ENCODE measurements at places on chromosomes 16 and 17.

GRCh38 chr17:36104701-36105181 is 1.1 kb downstream of the CCL4 start:
- DNase-seq = no peak

- no peak for DNase-seq
These were observed 222.1 kb upstream of the CHMP6 start for GRCh38 chr17:80769516-80769915.

DNA sequence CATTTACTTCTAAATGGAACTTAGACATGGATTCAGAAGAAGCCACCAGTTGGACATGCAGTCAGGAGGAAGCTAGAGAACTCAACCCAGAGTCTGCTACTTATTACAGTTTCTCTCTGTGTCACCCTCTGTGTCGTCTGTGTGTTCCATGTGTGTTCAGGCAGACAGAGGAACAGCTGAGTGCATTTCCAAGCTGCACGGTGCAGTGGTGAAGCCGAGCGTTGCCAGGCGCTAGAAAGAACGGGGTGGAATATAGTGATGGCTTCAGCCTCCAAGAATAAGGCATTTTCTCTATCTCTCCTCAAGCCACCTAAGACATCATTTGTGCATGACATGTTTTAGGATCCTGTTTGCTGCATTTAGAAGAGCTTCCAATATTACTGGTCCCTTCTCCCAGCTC is 101.1 kb upstream of the CCL2 start:
- DNase-seq = no peak

- peak; percentile 78 for DNase-seq
These were observed 537 bp downstream of the GOSR1 start for GRCh38 chr17:30477774-30478115.

- peak; percentile 38 for DNase-seq
These were observed 11.5 kb upstream of the PRSS54 start for GRCh38 chr16:58306327-58306726.

GRCh38 chr17:44502598-44503146 is 534 bp downstream of the GPATCH8 start:
- peak; percentile 37 for DNase-seq

DNA sequence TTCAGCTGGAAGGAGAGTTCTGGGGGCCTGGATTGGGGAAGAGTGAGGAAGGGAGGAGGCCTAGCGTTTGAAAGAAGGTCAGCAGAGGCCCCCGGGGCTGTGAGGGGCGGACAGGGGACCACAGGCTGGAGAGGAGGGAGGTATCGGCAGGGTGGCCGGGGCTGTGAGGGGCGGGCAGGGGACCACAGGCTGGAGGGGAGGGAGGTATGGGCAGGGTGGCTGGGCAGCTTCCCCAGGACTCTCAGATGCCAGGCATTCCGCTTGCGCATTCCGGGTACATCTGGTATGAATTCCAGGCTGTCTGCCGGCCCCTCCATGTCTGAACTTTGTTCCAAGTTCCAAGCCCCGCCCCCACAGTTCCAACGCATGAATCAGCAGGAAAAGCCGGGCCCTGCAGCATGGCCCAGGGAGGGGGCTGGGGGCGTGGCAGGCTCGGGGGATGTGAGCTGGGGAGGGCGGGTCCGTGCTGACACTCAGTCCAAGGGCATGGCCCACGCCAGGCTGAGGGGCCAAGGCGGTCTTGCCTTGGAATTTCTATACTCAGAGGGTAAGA is 4.3 kb upstream of the TLCD2 start:
- DNase-seq = peak; percentile 95

DNA sequence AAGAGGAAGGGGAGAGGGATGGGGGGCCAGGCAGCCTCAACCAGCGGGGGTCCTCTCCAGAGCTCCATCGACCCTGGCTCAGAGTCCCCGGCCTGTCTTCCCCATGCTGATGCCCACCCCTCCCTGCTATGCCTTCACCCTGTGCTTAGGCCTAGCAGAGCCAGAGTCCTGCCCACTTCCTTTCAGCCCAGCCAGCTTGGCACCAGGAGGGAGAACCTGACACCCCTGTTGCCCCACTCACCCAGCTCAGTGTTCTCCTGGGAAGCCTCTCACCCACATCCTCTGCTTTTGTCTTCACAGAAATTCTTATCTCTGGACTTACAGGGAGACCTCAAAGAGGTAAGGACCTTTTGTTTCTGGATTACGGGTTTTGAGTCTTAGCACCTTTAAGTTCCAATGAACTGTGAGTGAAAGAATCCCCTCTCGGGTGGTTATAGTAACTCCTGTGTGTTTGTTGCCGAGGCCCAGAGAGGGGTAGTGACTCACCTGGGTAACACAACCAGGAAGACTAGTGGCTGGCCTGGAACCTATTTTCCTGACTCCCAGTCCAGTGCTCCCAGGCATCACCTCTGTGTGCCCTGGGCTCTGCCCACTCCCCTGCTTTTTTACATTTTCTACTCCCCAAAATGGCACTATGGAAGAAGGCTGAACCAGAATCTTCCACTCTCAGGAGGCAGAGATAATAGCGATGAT is 53.3 kb downstream of the CES1 start:
- DNase-seq = no peak

DNA sequence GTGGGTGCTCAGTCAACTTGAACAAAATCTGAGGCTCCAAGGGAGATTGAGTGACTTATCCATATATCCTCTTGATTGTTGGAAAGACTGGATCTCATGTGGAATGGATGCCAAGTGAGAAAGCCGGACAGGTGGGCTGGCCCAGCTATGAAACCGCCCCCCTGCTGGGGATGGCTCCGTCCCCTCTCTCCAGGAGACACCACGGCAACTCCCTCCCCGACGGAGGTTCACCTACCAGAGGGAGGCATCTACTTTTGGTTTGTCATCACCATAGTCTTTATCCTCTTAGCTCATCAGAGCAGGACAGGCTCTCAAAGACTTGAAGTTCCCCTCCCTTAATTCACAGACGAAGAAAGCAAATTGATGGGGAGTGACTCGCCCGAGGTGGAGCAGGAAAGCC is 1.8 kb upstream of the ALG1 start:
- DNase-seq = no peak

- peak; percentile 43 for DNase-seq
These were observed 25.6 kb downstream of the WIPI1 start for GRCh38 chr17:68431661-68432071.

DNA sequence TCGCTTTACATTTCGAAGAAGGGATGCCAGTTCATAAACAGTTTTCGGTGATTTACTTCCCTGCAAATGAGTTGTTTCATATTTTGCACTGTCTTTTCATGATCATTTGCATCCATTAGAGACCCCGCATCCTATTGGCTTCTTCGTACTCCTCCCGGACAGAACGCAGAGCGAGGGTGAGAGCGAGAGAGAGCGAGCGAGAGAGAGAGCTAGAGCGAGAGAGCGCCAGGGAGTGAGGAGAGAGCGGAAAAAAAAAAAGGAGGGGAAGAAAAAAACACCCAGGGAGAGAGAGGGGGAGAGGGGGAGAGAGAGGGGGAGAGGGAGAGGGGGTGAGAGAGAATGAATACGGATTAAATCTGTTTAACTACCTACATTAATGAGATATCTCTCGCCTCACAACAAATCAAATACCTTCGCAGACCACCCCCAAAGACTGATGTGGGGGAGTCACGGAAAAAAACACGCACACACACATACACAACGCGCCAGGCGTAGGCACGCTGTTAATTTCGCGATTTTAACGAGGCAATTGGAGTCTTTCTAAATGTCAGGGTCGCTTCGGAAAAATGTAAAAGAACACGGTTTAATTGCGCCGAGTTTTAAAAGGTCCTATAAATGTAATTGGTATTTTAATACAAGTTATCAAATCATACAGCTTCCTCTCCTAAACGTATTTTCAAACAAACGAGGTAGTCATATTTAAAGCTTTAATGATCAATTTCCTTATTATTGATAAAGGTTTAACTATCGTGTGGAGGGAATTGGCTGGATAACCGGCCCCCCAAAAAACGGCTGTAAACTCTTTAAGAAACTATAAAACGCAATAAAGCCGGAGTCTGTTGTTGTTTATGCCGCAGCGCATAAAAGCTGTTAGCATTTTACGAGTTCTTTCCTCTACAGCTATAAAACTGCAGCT is at the start of gene HOXB8:
Gene HOXB8, minus strand, starts transcription at position 246 of the 916 bp plus-strand sequence. CDS start 588 bp downstream, outside the sequence.
- peak; percentile 95 for DNase-seq

- DNase-seq = no peak
These were observed 111.5 kb upstream of the ELAC2 start for GRCh38 chr17:13129356-13129755.

DNA sequence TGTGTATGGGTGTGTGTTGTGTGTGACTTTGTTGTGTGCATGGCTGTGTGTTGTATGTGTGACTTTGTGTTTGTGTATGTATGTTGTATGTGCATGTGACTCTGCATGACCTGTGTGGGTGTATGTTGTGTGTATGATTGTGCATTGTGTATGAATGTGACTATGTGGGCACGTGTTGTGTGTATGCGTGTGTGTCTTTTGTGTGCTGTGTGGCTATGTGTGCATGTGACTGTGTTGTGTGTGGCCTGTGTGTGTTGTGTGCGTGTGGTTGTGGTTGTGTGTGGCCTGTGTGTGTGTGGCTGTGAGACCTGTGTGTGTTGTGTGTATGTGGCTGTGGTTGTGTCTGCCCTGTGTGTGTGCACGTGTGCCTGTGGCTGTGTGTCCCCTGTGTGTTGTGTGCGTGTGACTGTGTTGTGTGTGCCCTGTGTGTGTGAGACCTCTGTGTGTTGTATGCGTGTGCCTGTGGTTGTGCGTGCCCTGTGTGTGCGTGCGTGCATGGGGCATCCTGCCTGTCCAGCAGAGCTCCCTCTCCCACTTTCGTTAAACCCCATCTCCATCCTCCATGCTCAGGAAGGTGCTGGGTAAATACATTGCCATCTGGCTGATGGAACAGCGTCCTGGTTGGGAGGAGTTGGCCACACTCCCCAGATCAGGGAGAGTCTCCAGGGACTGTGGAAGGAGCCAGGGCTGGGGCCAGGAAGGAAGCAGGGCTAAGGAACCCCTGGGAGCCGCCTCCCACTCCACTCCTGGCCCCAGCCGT is 90.1 kb upstream of the GSE1 start:
- DNase-seq = peak; percentile 53
